ENCODE measurements at places on chromosomes 6 and 20.

- DNase-seq, result no peak
Measured at GRCh38 chr6:83292900-83293843, 100.0 kb downstream of the RWDD2A start.

GRCh38 chr6:109922851-109923250 is 55.3 kb upstream of the GPR6 start:
- DNase-seq, result no peak

DNA sequence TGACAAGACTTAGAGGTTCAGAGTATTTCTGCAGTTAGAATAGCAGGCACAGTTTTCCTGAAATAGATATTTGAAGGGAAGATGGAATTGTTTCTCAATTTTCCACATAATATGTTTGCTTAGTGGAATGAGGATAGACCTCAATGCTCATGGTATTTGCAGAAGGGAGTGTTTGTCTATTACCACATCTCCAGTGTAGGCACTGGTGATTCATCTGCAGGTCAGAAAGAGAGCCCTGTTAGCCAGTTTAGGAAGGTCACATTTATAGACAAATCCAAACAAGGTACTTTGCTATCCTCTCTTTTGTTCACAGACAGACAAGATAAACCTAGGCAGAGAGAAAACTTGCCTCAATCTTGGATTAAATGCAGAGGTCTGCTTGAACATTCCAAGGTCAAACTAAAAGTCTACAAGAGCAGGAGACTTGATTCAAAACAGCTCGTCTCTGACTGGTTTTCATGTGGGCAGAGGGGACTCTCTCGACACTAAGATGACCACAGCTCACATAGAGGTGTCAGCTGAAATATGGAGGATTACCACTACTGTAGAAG is 22.8 kb downstream of the ISM1 start:
- no peak for DNase-seq

- no peak for DNase-seq
Measured at GRCh38 chr6:87736809-87737540, 34.9 kb upstream of the AKIRIN2 start.

DNA sequence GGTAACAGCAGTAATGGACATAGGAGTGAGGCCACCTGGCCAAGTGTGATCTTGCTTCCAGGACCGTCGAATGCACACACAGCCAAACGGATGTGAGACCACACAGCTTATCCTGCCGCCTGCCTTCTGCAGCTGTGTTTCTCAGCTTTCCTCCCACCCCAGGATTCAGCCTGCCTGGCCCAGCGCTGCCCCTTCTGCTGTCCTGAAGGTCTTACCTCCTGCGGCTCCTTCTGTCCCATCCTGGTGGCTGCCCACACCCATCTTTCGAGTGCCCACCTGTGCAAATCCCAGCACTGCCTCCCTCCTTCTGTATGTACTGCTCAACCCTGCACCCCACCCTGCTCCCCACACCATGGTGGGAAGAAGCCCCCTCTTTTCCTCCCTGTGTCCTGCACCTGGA is 49.4 kb upstream of the DACT2 start:
- no peak for DNase-seq

- DNase-seq, result no peak
Measured at GRCh38 chr6:76790045-76790796, 673.1 kb downstream of the HTR1B start.

DNA sequence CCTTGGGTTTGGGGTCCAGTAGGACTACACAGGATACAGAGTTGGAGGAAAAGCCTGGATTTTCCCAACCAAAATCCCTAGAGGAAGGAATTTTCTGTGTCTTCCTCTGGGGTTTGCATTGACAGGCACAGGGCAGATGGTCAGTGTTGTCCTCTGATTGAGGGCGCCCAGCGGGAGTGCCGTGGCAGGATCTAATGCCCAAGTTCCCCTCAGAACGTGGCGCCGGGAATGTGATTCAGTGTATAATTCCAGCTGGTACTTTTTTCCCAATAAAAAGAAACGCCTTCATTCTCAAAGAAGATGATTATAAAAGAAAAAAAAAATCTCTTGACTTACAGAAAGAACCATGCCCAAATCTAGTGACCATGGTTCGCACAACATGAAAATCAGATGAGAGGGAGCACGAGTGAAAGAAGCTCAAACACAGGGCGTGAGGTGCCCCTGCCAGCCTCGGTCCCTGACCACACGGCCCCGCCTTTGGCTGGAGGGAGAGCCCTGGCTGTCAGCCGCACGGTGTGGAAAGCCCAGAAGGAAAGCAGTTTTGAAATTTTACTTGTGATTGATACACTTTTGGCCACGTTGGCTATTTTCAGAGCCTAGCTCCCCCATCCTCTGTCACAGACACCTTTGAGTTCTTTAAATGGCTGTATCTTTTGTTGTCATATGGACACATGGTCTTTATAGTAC is 31.6 kb downstream of the VEGFA start:
- DNase-seq, result no peak

DNA sequence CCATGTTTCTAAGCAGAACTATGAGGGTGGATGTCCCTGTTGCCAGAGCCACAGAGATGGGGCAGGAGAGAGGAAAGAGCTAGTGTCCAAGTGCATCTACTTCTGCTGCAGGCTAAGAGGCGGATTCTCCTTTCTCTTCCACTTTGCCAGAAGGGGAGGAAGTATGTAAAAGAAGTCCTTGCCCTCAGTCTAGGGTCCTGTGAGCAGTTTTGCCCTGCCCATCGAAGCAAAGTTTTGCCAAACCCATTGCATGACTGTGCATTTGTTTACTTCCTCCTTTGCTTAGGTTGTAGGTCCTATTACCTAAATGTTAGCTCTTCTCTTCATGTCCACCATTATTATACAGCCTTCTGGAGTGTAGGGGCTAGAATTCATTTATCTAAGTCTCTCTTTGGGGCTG is 106.2 kb upstream of the ARMC2 start:
- DNase-seq, result no peak

DNA sequence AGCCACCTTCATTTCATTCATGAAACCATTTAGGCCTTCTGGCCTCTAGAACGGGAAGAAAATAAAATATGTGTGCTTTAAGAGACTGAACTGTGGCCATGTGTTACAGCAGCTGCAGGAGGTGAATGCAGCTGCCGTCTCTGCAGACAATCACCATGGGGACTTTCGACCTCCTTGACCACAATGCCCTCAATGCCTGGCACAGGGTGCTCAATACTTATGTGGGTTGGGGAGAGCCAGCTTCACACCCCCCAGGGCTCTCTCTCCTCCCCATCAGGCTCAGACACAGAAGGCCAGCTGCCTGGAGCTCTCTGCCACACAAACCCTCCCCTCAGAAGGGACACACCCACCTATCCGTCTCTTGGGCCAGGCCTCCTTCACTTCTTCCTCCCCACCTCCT is 43.5 kb downstream of the ANKRD60 start:
- no peak for DNase-seq

DNA sequence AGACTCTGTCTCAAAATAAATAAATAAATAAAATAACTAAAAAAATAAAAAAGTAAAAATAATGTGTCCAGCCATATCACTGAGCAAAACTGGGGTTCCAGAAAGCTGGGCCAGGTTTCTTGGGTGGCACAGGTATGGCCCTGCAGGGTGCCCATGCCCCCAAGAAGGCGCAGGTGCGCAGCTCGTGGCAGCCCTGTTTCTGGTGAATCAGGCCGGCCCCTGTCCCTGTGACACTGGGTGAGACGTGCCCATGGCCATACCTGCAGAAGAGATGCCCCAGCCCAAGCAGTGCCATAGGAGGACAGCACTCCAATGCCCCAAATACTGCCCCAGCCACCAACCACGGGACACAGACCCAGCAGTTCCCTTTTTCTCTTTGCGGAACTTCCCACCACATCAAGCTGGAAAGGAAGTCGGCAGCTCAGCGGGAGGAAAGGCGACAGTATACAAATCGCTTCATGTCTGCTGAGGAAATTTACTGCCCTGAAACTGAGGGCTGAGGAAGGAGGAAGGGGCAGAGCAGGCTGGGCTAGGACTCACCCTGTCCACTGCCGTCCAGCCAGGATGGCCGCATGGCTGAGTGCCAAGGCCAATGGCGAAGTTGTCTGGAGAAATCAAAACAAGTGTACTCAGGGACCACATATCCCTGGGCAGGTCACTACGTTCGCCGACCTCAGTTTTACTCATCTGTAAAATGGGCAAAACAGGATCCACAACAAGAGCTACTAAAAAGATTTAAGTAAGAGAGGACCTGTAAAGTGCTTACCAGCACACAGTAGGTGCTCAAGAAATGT is 55.4 kb downstream of the PREX1 start:
- no peak for DNase-seq
